ENCODE measurements at places on chromosomes 6 and 20.
A peak's percentile ranks its signal among the peaks of the same experiment; 100 is the strongest.

- DNase-seq, result no peak
These were observed 184.7 kb upstream of the PRSS16 start for GRCh38 chr6:27062755-27063154.

- no peak for DNase-seq
These were observed 51.1 kb downstream of the MYLIP start for GRCh38 chr6:16179970-16180431.

DNA sequence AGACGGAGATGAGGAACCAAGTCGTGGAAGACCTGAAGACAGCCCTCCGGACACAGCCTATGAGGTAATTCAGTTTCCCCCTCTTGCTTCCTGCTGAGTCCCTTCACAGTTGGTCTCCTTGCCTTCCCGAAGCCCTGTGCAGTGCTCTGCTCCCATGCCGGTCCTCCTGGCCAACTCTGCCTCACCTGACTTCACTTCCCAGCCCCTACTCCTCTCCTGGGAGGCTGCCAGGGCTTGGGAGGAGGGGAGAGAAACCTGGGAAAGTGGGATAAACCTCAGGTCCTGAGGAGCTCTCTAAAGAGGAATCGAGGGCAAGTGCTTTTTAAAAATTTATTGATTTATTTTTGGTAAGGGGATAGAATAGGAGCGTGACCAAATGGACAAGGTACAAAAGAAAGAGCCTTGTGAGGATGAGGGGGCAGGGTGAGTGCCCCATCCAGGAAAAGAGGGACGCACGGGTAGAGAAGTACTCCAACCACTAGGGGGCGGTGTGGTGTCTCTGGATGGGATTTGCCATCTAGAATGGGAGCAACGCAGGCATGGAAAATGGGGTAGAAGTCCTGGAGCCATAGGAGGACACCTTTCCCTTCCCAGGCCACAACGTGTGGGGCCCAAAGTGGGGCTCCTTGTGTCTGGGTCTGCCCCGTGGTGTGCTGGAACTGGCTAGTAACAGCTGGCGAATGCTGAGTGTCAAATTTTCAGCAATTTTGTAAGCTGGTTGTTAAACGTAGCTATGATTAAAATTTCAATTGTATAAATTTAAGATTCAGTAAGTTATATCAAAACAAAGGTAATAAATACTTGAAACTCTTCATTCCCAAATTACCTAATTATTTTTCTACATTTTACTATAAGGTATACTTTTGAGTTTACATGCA is 69.0 kb downstream of the MOCS1 start:
- DNase-seq, result no peak

- DNase-seq, result no peak
These were observed 55.9 kb downstream of the MAP3K5 start for GRCh38 chr6:136736281-136736960.

GRCh38 chr6:117441824-117442264 is 16.1 kb upstream of the ROS1 start:
- DNase-seq, result no peak

DNA sequence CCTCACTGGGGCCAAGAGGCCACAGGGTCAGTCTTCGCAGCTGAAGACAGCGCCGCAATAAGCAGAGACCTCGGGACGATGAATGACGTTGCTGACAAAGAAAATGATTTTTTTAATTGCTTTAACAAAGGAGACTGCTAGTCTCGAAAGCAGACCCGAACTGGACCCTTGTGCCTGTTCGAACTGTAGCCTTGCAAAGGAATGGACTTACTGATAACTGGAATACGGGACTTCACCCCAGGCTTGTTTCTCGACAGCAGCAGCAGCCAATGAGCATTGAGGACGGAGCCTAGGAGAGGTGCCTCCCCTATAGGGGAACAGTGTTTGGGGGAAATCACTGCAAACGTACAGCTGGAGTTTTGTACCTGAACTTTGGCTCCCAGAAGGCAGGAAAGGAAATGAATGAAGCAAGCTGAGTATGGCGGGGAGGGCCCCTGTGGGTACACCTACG is 1.3 kb upstream of the TAF4 start:
- no peak for DNase-seq

DNA sequence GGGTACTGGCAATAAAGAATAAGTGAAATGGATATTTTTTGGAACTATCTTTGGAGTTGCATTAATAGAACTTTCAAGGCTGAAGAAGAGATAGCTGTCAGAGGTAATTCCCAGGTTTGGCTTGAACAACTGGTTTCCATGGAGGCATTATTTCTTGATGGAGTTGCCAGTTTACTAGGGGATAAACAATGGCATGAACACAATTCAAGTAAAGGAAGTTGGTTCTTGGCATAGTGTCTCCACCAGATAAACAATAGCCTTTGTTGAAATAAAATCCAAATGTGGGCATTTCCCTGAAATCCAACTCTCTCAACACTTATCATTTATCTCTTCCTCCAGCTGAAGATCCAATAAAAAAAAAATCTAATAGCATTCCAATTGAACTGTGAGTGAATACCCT is 454.9 kb downstream of the C6orf118 start:
- no peak for DNase-seq

- peak; percentile 46 for DNase-seq
These were observed 635 bp upstream of the C20orf203 start for GRCh38 chr20:32674362-32674789.

- DNase-seq, result no peak
These were observed 16.4 kb downstream of the RNF24 start for GRCh38 chr20:3998998-3999397.

DNA sequence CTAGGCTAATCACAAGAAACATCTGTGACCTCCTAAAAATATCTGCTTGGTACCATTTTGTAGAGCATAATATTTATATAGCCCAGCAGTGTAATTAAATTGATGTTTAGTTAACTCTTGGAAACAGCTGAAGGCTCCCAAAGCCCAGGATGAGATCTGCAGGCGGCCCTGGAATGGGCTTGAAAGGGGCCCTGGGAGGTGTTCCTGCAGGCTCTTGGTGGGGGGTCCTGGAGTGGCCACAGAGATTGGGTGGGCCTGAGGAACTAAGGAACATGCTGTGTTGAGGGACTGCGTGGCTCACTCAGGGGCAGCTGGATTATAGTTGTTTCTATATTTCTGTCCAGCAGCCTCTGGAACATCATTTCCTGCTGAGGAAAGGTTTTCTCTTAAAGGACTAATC is 9.2 kb downstream of the SCP2D1 start:
- DNase-seq, result no peak

GRCh38 chr6:125780540-125781313 is 10.0 kb upstream of the NCOA7 start:
- DNase-seq, result peak; percentile 82

- peak; percentile 90 for DNase-seq
These were observed 41.2 kb downstream of the C6orf132 start for GRCh38 chr6:42101186-42101657.

GRCh38 chr6:169999367-169999766 is 247.9 kb downstream of the ERMARD start:
- DNase-seq, result no peak

DNA sequence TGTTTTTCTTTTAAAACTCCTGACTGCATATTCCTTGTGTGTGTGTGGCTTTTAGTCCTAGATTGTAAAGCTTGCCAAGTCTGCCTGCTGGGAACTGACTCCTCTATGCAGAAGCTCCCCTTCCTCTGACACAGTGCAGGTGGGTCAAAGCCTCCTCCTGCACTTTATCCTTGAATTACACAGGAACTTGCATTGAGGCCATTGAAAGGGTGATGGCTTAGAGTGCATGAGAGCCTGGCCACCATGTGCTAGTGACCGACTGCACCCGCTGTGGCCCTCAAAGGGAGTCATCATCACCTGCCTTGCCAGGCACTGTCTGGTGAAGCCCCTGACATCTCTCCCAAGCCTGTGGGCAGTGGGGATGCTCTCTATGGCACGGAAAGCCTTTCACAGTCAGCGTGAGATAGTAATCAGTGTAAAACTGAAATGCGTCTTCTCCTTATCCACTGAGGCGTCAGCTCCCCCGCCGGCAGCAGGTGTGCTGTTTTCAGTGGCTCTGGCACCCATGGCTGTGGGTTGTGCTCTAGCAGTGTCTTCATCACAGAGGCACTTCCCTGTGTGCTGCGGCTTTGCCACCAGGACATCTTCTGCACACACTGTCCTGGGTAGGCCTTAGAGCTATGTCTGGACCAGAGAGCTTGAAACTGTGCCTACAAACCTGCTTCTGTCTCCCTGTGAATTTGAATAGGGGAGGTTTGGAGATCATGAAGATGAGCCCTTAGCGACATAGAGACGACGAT is 87.9 kb downstream of the THBS2 start:
- DNase-seq, result no peak

DNA sequence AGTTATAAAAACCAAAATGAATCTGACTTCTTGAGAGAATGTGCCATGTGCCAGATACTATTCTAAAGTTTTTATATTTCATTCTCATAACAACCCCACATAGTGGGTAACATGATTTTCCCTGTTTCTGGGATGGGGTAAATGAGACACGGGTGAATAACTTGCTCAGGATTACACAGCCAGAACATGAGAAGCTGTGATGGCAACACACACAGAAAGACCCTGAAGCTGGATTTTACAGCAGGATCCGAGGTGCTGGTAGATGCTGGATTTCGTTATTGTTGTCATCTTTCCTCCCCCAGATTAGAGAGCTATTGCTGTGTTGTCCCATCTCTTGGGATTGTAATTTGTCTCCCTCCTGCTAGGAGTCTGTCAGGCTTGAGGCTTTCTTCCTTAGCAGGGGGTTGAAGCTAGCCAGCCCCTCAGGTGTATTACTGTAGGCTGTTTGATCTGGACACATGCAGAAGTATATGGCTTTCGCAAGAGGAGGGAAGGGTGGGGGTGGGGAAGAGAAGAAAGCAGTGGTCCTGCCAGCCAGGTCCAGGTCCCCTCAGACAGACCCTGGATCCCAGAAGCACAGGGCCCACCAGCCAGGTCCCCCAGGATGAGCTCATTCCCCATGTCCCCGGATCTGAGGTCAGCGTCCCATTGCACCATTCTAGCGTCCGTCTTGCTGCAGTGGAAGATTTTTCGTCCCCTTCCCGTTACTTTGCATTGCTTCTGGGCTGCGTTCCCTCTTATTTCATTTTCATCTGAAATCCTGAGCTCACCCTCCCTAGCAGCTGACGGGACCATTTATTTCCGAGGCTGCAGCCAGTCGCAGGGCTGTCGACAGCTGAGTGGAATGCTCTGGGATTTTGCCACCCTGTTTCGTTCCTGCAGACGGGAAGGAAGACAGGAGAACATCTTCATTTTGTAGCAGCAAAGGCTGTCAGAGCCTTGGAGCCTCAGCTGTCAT is 7.3 kb upstream of the KCNG1 start:
- DNase-seq, result no peak

DNA sequence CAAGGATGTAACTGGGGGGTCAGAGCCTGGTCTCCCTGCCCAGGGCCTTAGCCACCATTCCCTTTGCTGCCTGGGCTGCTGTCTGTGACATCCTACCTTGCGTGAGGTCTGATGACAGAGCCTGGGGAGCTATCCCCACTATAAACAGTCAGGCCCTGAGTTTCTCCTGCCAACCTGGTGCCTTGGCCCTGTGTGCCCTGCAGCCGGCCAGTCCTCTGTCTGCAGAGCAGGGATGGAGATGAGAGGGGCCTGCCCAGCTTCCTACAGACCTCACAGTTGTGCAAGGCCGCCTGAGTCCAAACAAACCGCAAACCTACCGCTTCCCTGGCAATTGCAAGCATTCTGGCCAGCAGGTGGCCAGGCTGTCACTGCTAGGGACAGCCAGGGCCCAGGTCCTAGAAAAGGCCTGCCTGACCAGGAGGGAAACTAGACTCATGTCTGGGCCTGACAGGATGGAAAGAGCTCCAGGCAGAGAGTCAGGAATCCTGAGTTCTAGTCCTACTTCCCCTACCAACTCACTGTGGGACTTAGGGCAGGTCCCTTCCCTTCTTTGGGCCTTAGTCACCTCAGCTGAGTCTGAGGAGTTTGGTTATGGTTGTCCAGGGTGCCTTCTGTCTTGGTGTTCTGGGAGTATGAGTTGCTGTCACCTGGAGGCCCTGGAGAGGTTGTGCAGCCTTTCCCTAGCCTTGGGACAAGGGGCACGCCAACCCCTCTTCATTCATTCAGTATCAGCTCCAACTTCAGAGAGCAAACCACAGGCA is 86.2 kb downstream of the VEGFA start:
- no peak for DNase-seq

DNA sequence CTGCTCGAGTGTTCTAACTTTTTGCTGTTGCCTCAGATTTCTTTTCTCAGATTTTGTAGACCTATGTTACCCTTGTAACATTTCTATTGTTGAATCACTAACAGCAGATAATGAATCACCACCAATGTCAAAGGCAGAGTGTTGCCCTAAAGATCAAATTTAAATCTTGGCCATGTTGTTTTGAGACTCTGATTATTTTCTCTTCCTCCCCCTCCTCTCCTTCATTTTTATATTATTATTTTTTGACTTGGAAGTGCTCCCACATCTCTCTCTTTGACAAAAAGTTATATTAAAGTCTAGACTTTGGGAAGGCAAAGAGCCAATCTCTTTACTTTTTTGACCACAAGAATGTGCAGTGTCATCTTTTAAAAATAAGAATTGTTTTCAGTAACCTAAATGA is 422.7 kb downstream of the NKAIN2 start:
- DNase-seq, result no peak

- DNase-seq, result no peak
These were observed 143.2 kb downstream of the PREX1 start for GRCh38 chr20:48684501-48685041.

- DNase-seq, result no peak
These were observed 198.5 kb upstream of the RSPO3 start for GRCh38 chr6:126919947-126920346.

DNA sequence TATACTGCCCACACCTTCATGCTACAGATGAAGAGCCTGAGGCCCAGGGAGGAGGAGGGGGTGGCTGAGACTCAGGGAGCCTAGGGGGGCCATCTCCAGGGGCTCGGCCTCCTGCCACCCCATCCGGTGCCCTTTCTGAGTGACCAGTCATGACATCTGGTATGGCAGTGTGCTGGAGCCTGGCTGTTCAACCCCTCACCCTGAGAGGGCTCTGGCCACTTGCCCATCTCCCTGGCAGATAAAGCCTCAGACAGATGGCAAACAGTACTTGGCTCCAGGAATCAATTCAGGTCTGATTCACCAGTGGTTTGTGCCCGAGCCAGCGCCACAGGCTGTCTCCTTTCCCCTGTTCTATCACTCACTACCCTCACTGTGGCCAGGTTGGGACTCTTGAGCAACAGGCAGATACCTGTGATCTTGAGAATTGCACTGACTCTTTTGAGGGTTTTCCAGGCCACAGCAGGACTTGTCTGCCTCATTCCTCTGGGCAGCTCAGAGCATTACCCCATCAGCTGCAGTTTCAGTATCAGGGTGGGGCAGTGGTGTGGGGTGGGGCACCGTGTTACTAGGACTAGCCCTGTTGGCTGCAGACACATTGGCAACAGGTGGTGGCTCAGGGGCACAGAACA is 22.8 kb downstream of the SRSF3 start:
- DNase-seq, result no peak
